ENCODE measurements at places on chromosomes 7 and 10. TPM values are rescaled to one million over a fixed set of nuclear protein-coding genes. Genes with fewer than 3 reads are reported as not detected.

DNA sequence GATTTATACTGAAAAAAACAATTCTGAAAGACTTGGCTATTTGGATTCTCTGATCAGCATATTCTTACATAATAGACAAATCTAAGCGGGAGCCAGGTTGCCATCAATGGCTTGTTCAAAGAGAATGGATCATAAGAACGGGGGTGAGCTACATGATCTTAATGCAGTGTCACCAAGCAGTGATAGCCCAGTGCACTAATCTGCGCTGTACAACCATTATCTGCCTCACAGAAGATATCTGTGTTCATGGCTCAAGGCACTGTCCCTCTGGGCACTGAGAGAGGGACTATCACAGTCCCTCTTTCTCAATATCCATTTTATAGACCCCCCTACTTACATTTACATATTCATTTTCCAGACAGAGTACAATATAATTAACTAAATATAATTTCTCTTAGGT, 22.9 kb upstream of the PRKAR2B start:
- DNase-seq: no peak

DNA sequence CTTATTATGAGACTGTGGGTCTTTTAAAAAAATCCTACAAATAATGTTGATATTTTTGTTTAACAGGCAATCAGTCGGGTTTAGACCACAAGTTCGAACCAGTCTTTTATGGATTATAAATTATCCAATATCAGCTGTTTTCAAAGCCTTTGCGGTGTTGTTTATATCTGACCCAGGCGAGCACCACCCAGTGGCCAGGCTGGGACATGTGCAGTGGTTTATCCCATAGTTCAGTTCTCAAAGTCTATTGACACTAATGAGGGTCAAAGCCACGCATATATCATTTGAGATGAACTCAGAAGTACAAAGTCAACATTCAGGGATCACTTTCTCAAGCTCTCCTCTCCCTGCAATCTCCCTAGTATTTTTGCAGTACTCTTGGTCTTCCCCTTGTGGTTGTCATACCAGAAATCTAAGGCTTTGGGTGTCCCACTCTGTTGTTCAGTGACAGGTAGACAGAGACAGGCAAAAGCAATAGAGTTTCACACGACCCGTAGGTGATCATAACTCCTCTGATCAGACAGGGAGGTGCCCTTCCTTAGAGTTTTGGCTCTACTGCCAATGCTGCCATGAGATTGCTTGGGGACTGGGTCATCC, 117.4 kb upstream of the POM121L12 start:
- DNase-seq: peak; percentile 23

- no peak for DNase-seq
Measured at GRCh38 chr7:48365010-48365409, 193.8 kb downstream of the ABCA13 start.

DNA sequence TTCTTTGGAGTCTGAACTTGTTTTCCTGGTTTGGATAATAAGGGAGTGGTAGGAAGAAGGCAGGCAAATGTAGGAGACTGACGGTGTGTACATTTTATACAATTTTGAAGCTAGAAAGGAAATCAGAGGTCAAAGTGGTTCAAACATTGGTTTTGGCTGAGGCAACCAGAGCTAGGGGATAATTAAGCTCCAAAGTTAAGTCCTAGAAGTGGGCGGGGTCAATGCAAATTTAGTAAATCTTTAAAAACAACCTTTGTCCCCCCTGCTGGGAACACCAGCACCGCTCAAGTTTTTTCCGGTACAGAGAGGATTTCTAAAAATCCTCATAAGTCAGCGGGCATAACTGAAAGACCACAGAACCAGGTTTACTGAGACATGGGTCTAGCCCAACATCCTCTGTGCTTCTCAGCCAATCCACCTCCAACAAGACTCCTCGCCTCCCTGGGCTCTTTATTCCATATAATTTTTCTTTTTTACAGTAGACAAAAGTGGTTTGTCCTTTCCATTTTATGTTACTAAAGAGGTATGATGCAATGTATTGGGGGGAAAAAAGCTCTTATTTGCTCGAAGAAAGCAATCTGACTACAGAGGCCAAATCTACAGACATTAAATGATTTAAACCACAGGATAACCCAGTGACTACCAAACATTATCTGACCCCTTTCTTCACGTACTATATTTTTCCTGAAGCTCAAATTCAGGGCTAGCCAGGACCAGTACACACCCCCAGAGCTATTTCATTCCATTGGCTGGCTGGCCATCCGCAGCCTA, 1.6 kb downstream of the GLUD1 start:
- peak; percentile 74 for DNase-seq

- DNase-seq: no peak
Measured at GRCh38 chr7:66505009-66505408, 123.7 kb upstream of the KCTD7 start.

DNA sequence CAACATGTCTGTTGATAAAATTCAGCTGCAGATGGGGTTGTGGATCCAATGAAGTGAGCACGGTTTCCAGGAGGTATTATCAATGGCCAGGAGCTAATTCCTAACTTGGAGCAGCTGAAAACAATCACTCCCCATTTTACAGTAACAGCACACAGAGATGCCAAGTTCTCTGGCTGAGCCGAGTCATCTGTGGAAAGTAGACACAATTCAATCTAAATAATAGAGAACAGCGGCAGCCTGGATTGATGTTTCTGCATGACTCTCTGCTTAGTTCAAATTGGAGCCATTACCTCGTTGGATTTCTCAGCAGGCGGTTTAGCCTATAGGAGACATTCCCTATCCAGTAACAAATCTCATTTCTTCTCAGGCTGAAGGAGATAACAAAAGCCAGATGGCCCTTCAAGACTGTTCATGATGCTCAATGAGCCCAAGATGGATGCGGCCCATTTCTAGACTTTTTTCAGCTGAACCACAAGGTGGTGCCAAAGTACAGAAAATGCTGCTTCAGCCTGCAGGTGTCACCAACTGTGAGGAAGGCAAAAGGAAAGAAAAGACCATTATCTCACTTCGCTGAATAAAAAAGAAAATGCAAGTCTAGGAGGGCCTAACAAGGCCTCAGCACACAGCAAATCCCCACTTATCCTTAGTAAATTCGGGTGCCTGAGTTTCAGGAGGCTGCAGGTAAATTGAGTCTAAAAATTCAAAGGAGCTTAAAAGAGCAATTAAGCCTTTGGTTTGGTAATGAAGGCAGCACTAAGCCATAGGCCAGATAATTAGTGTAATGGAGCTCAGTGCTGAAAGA, 83.7 kb downstream of the SLC16A9 start:
- peak; percentile 83 for DNase-seq

DNA sequence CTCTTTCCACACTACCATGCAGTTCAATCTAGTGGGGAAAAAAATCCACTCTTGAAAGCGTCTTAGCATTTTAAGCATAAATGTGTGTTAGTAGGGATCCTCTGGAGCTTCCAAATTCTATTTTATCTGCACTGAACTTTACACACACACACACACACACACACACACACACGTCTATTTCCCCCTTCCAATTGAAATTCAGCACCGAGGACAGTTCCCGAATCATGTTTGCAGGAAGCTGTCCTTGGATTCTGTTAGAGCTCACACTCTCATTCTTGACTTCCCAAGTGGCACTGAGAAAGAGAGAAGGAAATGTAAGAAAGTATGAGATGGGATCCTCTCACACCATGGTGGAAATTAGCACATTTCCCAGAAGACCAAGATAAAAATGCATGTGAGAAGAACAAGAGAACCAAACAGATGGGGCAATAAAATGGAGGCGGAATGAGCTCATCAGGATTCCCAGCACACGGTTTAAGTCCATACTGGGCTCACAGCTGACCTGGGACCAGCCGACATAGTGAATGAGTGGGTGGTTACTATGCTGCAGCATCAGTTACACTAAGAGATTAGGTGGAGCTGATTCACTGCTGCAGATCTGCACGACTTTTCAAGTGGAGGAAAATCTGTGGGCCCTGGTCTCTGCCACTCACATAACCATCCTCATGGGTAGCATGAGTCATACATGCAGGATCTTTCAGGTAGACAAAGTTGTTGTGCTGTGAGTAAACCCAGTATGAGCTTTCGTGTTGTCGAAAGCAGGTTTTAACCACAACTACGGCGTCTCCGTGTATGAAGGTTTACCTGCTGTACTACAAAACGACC, 3.3 kb upstream of the NPTX2 start:
- peak; percentile 67 for DNase-seq

GRCh38 chr7:118080947-118081346, 103.0 kb upstream of the LSM8 start:
- peak; percentile 43 for DNase-seq

- peak; percentile 97 for DNase-seq
Measured at GRCh38 chr7:100100420-100101015, 679 bp downstream of the MCM7 start.

DNA sequence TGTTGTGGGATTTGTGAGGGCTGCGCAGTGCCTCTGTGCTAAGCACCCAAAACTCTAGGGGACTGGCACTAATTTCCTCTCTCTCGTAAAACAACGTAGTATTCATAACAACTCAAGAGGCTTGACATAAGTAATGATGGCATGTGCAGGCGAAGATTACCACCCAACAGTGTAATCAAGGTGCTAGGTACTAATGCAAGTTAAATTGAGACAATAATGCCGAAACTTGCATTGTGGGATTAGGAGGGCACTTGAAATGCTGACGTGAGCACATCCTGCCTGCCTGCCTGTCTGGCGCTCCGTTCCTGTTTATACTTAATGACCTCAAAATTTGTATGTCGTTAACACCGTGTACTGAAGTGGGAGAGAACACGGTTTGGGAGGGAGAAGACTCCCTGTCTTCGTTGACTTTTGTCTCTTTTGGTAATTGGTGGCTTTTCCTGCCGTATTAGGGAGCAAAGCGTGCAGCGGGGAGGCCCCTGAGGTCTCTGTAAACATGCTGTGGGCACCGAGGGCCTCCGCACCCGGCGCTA, 139.0 kb downstream of the MGMT start:
- DNase-seq: no peak

DNA sequence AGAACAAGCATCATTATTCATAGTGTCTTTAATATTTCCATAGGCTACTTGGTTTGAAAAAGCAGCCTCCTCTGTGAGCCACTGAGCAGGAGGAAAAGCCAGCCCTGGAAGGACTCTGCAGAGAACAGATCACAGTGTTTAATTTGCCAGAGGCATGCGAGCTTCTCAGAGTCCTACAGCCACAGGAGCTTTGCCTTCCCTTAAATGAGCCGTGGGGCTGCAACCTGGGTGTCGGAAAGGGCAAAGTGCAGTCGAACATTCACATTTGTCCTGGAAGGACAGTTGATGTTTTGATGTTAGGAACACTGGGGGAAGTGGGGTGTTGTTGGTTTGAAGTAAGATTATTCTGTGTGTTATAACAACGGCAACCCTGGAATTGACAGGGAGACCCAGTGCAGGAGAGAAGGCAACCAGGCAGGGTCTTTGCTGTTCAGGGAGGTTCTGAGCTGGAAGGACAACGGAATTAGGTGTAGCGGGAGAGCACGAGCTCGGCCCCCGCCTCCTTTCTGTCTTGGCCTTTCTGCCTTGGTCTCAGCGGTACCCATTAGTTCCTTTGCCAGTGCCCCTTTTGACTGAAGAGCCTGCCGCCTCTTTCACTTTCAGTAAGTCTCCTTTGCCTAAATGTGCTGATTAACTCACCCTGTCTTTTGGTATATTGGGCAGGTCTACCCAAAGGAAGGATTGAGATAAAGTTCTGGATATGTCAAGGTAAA, 192.3 kb upstream of the PITRM1 start:
- peak; percentile 26 for DNase-seq

- no peak for DNase-seq
Measured at GRCh38 chr10:31070691-31071090, 39.0 kb upstream of the ZNF438 start.

DNA sequence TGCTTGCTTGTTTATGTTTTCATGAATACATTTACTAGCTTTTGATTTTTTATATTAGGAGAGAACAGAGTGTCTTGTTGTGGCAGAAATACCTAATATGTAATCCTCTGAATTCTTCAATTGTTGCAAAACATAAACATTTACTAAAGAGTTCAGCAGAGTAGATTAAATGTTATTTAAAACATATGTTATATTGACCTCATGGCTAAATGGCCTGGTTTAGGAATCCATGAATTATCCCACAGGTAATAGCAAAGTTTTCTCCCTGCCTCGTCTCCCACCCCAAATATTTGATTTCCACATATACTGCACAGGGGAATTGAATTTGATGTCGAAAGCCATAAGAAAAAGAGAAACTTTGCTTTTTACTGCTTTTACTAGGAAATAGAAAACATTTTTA, 111.8 kb downstream of the ADK start:
- DNase-seq: no peak

- no peak for DNase-seq
Measured at GRCh38 chr7:82631998-82632397, 188.4 kb upstream of the CACNA2D1 start.

- peak; percentile 10 for DNase-seq
Measured at GRCh38 chr7:100486753-100487446, 3.2 kb downstream of the NYAP1 start.

GRCh38 chr7:28592861-28593260, 180.5 kb downstream of the CREB5 start:
- DNase-seq: no peak

DNA sequence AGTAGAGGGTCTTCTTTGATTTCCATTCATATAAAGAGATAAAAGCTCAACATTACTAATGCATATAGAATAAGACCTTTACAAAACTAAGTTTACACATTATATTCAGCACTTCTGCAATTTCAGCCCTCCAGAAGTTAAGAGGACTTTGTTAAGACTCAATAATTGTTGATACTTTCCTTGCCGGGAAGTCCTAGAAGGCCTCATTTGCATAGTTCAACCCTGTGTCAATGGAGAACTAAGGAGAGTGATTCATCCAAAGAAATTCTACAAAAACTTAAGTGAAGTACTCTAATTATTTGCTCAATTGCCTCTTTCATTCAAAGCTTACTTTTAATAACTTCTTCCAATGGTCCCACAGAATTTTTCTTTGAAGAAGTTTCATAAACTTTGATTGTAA, 1060.3 kb upstream of the CELF2 start:
- DNase-seq: peak; percentile 26

GRCh38 chr7:37659971-37660565, 23.5 kb upstream of the GPR141 start:
- DNase-seq: no peak

DNA sequence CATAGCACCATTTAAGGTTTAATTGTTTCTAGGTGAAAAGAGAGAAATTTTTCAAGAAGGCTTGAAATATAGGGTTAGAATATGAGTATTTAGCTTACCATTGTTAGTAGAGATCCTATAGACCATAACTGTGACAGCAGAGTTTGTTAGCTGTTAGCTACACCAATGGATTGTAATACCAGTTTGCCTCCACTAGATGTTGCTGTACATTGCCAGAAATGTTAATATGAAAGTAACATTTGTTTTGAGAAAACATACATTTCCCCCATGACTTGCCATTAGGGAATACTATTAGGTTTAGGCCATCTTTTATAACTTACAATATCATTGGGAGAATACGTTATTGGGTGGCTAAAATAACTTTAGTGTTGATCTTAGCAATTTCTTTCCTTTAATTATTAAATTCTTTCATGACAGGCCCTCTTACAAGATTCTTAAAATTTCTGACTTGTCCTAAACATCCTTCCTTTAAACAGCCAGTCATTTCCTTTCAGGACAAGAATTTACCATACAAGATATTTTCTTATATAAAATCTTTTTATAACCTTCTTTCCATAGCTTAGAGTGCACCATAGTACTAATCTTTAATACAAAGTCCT, 39.5 kb downstream of the ZNF117 start:
- peak; percentile 57 for DNase-seq

- DNase-seq: no peak
Measured at GRCh38 chr7:2958416-2959102, 85.1 kb downstream of the CARD11 start.

TMEM273 gene
- not detected for polyA plus RNA-seq

TUBAL3 gene
- polyA plus RNA-seq: not detected

TYSND1 gene
- polyA plus RNA-seq: 13.3 TPM

PCDH15 gene
- polyA plus RNA-seq: 1.7 TPM

RNF133 gene
- polyA plus RNA-seq: 0.10 TPM

ACSM6 gene
- 0.10 TPM for polyA plus RNA-seq

RADIL gene
- 0.53 TPM for polyA plus RNA-seq

AOAH gene
- polyA plus RNA-seq: 4.8 TPM

HGF gene
- 13.9 TPM for polyA plus RNA-seq

SDK1 gene
- polyA plus RNA-seq: 4.3 TPM
